ENCODE measurements at places on chromosomes 6 and 20. TPM values are rescaled to one million over a fixed set of nuclear protein-coding genes. Genes with fewer than 3 reads are reported as not detected.

DNA sequence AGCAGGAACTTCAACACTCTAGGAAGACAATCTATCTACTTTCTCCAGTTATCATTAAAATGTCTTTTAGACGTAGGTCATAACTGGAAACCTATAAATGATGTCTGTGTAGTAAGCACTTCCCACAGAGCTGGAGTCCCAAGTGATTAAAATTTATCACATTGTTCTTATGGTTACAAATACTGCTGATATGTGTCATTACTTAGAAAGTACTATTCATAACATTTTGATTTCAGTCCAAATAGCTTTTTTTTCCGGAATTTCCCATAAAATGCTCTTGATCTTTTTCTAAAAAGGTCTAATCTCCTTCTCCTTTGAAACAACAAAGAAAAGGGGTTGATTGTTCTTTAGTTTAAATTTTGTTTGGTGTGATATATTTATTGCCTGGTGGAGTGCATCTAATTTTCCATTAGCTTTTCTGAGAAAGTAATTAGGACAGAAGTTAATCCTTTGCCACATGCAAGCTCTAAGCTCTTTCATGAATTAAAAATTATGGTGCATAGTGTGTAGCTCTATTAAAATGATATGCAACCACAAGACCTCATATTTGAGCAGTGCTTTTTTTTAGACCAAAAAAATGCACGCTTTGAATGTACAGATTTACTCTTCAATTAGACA, 132.7 kb upstream of the TCF21 start:
- no peak for DNase-seq

GRCh38 chr20:3353646-3354045, 53.8 kb downstream of the DNAAF9 start:
- no peak for DNase-seq

DNA sequence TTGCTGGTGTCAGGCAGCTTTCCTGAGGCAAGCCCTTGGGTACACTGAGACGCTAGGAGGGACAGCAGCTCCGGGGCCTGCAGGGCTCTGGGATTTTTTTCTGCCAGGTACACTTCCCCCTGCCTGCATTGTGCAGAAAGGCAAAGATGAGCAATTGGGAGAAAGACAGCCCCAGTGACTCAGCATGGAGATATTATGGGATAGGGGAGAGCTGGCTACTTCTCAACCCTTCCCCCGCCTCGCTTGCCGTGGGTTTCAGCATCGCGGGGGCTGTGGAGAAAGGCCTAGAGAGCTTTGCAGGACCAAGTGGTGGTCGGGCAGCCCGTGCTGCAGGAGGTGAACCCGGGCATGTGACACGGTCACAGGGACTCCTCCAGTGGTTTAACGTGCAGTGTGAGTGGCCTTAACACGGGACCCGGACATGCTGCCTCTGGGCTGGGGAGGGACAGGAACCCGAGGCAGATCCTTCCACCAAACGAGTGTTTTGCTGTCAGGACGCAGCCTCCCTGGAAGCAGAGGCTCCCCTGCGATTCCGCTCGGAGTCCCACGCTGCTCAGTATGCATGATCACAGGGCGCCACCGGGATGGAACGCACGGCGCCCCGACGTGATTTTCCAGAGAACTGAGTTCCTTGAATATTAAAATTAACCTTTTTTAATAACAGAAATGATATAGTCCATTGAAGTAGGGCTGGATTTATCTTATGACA, 139.9 kb downstream of the CDH4 start:
- DNase-seq, result no peak

GRCh38 chr6:141426400-141426980, 706.2 kb upstream of the GJE1 start:
- DNase-seq, result no peak

GRCh38 chr20:56458206-56458821, 10.1 kb upstream of the RTF2 start:
- no peak for DNase-seq

- no peak for DNase-seq
These were observed 306.6 kb upstream of the FKBP1C start for GRCh38 chr6:62904687-62905086.

GRCh38 chr6:153435787-153436186, 304.7 kb upstream of the RGS17 start:
- no peak for DNase-seq

GRCh38 chr20:13006825-13007224, 1.9 kb upstream of the SPTLC3 start:
- DNase-seq, result no peak

The HCRTR2 gene
- not detected for total RNA-seq

The NKX2-4 gene
- total RNA-seq, result not detected
